ENCODE measurements at places on chromosomes 7 and 10.

GRCh38 chr10:75229971-75230370 is 5.8 kb downstream of the COMTD1 start:
- no peak for DNase-seq

DNA sequence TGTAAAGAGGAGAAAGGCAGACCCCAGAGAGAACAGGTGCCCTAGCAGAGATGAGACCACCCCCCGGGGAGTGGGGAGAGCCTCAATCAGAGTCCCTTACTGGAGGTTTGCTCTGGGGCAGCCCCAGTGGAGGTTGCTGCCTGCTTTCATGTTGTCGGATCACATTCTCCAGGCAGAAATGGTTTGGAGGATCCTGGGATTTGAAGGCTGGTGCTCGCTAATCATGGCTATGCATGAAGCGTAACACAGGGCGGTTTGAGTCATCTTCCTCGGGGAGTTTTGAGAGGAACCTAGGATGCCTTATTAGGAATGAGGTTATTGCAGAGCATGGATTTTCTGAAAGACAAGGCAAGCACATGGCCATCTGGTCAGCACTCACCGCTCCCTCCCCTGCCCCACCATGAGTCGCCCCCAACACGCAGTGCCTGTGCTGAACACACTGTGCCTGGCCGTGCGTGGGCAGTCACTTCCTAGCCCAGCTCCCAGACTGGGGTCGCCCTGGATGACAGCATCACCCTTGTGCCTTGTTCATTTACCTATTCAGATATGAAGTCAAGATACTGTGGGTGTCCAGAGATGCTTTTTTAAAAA is 319.9 kb downstream of the DPP6 start:
- DNase-seq, result no peak

GRCh38 chr10:44102726-44103255 is 282.1 kb downstream of the CXCL12 start:
- no peak for DNase-seq

- no peak for DNase-seq
Measured at GRCh38 chr7:151505433-151505832, 14.3 kb downstream of the RHEB start.

GRCh38 chr7:71645836-71646235 is 513.9 kb downstream of the GALNT17 start:
- no peak for DNase-seq

DNA sequence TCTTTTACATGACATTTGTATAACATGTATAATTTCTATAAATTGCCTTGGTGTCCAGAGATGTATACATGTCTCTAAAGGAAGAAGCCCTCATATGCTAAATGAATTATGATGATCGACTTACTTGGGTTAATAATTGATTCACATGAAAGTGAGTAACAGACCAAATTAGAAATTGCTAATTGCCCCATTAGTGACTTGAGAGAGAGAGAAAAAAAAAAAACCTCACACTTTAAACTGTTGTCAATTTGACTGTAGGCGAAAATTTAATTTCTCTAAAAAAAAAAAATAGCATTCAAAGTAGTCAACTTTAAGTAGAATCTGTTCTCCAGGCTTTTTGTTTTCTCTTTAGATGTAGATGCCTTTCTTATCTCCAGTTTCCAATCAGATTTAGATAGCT is 383.3 kb downstream of the SH2D4B start:
- no peak for DNase-seq

DNA sequence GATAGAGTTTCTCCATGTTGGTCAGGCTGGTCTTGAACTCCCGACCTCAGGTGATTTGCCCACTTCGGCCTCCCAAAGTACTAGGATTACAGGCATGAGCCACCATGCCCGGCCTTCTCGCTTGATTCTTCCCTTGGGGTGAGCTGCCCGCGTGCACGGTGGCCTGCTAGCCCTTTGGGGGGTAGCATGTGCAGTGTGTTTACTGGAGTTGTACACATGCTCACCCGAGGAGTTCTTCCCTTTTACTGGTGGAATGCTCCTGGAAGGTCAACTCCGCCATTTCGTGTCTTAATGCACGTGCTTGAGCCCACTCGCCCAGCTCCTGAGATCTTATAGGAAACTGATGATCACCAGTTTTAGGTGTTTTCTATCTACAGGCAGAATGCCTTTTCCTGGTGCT is 17.0 kb upstream of the ADAMTS14 start:
- DNase-seq, result no peak

GRCh38 chr10:128400564-128400963 is 274.3 kb upstream of the MKI67 start:
- DNase-seq, result no peak

GRCh38 chr10:73887294-73888039 is 13.1 kb upstream of the CAMK2G start:
- peak; percentile 96 for DNase-seq

DNA sequence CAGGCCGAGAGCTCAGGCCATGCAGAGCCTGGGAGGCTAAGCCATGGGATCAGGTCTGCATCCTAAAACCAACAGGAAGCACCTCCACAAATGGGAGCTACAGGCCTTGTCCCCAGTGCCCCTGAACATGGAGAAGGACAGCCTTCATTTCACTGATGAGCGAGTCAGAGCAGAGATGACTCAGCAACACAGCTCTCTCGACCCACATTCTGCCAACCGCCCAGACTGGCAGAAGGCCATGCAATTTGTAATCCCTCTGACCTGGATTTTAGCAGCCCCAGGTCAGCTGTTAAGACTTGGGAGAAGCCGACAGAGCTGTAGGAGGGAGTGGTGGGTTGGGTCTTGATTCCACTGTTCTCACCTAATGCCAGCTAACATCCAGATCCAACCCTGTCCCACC is 25.5 kb downstream of the VOPP1 start:
- DNase-seq, result peak; percentile 94

- DNase-seq, result peak; percentile 28
Measured at GRCh38 chr10:37860494-37861190, 3.2 kb upstream of the ZNF248 start.

- DNase-seq, result no peak
Measured at GRCh38 chr10:128063736-128064107, 62.5 kb downstream of the MKI67 start.

DNA sequence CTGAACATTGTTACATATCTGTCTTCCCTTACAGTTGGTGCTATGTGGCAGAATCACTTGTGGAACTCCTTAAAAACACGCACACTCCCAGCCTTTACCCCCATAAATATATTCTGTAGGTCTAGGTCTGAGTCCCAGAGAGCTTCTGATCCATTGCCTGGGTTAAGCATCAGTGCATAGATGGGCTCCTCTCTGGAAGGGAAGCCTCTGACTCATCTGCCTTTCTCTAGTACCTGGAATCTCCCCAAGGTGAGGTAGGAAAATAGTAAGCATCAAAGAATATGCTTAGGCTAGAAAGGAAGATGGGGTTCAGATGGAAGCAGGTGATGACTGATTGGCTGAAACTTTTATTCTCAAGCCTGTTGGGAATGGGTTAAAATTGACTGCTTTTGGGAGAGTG is 26.1 kb downstream of the PROSER2 start:
- no peak for DNase-seq

DNA sequence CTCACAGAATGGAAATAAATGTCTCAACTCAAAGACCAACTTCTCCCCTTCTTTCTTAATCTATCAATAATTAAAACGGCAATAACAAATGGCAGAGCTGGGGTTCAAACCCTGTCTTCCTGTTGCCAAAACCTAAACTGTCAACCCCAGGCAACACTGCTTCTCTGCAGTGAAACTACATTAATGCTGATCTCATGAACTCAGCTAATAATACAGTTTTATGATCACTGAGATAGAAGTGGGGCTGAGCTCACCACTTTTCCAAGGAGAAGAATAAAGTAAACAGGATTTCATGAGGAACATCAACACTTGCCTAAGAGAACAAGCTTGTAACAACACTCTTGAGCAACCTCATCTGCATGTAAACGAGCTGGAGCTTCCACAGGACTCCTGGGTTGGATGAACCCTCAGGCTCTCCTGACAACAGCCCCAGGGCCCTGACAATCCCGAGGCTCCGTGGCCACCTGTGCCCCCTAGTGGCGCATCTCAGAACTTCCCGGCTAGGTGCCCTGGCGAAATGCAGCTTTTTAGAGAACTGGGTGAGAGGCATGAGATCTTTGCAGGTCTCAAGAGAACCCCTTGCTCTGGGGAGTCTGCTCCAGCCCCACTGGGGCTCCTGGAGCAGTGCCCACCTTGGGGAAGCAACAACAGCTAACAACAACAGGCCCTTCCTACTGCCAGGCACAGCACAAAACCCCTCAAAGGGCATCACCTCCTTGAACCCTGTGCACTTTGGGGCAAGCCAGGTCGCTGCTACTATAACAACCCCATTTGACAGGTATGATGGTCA is 169.3 kb downstream of the SH3PXD2A start:
- DNase-seq, result peak; percentile 52

GRCh38 chr10:89921403-89921802 is 220.0 kb downstream of the KIF20B start:
- no peak for DNase-seq

- DNase-seq, result peak; percentile 57
Measured at GRCh38 chr7:117873310-117874190, at the start of gene CTTNBP2. Gene CTTNBP2 (minus strand): TSS chr7:117873441. CDS start chr7:117873415, 26 bp downstream.

- DNase-seq, result no peak
Measured at GRCh38 chr10:68561865-68562649, 1.9 kb downstream of the TET1 start.

All from MG63 (cell line).